Hematopoietic multipotent progenitor cell treated with erythropoietin and hydrocortisone succinate and interleukin-3 and kit ligand, for 6 days (in vitro differentiated cells): ENCODE measurements at places on chromosomes 7 and 10.

DNA sequence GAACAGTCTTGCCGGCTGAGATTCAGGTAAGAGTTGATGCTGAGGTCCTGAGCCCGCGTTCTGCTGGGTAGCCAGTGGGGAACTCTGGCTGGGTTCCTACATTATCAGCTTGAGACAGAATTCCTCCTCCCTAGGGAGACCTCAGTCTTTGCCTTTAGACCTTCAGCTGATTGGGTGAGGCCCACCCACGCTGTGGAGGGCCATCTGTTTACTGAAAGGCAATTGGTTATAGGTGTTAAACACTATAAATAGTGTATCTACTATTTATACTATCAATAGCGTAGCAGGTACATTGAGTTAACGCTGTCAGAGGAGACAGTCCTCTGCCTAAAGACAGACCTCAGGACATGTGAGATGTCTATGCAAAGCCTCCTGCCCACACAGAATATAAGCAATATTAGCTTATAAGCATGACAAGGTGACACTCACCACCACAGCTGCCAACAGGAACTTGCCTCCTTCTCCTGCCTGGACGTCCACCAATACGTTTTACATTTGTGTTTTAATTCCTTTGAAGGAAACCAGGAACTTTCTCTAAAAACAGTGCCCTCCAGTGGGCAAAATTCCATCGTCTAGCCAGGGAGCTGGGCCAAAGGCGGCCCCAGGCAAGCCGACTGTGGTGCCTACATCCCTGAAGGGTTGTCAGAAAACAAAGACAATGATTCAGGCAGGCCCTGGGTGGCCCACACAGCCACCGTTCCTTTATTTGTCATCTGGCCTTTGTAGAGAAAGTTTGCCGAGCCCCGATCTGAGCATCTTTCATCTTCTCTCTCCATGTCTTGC lies 58.8 kb downstream of the INSIG1 start:
- peak; percentile 53 for DNase-seq

- no peak for DNase-seq
These were observed 283.0 kb downstream of the TCF7L2 start for GRCh38 chr10:113232928-113233511.

GRCh38 chr7:147771344-147771743 lies 819.2 kb upstream of the C7orf33 start:
- no peak for DNase-seq

DNA sequence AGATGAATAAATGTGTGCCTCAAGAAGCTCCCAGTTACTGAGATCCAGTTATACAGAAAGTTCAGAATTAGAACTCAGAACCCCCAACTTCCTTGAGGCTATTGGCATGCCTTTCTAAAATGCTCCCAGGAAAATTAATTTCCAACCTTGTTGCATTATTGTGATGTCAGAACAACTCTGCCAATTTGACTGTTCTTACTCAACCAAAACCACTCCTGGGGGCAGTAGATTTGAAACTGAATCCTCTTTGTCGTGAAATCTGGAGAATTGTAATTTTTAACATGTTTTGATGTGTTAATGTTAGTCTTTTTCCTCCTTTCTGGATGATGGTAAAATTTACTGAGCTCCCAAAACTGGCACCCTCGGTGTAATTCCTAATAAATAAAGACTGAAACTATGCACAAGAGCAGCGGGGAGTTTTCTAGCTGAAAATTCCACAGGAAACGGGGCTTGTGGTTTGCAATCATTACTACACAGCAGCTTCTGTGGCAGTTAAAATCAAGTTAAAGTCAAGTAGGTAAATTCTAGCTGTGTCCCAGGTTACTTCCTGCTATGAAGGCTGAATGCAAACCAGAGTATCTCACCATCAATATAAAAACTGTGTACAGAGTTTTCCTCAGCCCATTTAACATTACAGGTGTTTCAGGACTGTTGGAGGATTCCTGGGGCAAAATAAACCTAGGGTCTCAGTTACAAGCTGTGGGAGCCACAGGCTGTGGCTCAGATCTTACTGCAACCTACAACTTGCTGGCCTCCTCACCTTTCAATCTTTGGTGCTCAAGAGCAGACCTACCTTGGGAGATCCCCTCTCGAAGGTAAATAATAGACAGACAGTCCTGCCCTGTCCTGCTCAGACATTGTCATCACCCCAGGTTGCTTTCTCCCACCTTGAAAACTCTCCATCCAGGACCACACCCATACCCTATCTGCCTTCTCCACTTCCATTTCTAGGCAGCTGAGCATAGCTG lies 156.3 kb upstream of the KMT2E start:
- DNase-seq: peak; percentile 21

- peak; percentile 66 for DNase-seq
These were observed 11.6 kb upstream of the ADD3 start for GRCh38 chr10:109996225-109996624.

- no peak for DNase-seq
These were observed 376.2 kb upstream of the TPK1 start for GRCh38 chr7:145212050-145212449.

DNA sequence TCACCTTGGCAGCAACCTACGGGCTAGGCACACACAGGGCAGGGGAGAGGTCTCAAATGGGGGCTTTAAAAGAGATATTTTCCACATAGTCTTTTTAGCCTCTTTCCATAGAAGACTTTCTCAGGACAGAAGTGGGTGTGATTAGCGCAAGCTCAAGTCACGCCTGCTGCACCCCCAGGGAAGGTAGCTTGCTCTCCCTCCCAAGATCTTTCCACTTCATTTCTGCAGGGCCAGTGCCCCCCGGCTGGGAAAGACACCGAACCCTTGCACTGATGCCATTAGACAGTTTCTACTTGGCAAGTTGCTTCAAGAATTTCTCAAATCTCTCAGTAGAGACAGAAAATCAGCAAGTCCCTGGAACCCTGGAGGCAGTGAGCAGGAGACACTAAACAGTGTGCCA lies 19.4 kb downstream of the CHST15 start:
- DNase-seq: no peak

DNA sequence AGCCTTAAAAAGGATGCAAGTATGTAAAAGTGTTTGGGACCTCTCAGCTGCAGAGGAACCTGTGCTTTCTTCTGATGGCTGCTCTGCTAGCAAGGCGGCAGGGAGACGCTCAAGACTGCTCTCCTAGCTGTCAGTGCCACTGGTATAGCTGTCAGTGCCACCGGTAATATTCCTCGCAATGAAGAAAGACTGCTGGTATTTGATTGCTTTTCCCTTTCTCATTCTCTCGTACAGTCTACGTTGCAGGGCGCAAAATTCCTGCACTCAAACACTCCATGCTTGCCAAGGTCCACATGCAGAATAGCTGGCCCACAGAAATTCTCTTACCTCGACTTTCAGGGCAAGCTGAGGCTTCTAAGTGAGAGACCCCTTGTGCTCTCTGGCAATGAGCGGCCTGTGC lies 432.6 kb upstream of the KLF6 start:
- DNase-seq: no peak

- peak; percentile 65 for DNase-seq
These were observed 32.7 kb upstream of the NPVF start for GRCh38 chr7:25260862-25261494.

DNA sequence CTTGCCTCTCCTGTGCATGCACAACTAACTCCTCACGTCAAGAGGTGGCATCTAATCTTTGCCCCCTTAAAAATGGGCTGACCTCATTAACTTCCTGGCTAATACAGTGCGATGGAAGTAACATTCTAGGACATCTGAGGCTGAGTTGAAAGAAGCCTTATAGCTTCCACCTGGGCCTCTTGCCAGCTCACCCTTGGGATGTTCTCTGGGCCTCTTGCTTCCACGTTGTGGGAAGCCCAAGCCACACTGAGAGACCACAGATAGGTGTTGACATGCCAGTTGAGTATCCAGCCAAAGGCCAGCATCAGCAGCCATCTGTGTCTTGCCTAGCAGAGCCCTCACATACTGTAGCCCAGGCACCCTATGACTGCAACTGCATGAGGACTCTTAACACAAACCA lies 60.8 kb upstream of the GDF10 start:
- DNase-seq: no peak

DNA sequence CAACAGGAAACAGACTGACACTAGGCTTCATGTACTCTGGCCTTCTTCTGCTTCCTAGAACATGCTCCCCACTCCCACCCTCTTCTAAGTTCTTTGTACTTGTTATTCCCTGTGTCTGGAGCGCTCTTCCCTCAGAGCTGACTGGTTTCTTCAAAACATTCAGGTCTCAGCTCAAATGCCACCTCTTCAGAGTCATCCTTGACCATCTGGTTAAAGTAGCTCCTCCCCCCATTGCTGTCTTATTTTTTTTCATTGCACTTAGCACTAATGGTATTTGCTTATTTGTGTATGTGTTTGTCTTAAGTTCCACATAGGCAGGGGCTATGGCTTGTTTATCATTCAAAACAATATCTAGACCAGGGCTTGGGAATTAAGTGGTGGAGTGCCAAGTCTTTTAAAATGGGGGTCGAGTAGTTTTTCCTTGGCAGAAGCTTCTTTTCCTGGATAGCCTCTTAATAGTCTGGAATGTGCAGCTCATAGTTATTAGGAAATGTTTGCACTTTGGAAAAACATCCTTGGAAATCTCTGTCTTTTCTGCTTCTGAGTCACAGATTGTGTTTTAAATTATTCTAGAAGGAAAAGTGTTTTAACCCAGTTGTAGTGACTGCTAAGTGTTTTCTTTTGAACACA lies 60.0 kb downstream of the RALA start:
- no peak for DNase-seq

DNA sequence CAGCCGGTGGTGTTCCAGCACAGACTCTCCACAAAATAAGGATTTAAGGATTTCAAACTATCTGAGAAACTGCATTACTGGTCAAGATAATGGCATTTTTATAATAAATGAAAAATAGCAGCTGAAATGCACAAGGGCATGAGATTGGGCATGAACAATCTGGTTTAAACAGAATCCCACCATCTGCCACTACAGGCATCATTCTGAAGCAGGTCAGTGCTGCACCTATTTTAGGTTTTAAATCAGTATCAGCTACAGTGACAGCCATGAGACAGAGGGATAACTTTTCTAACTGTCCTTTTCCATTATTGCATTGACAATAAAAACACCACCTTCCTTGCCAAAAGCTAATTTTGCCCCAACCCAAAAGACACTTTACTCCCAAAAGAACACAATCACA lies 186.8 kb downstream of the ETV1 start:
- no peak for DNase-seq

DNA sequence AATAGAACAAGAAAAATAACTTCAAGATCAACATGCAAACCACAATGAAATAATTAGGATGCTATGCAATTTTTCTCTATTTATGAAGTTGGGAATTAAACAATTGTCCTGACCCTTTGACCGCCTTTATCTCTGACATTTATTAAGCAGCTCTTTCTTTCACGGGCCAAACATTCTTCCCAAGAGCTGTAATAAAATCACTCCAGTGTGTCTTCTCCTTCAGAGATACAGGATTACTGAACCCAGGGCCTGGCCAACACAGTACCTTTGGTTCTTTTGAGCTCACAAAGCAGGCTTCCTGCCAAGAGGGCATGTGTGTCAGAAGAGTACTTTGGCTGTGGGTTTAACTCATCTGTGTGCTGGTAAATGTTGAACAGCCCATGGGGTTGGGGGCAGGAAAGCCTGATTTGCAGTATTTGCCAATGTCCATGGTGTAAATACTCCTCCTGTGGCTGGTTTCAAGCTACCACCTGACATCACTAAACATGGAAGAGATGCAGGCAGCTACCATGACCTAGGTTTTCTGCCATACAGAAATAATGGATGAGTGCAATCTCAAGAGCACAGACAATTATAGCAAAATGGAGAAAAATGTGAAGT lies 121.7 kb downstream of the FANK1 start:
- no peak for DNase-seq

- peak; percentile 69 for DNase-seq
These were observed 3.5 kb downstream of the NRF1 start for GRCh38 chr7:129615018-129615417.

DNA sequence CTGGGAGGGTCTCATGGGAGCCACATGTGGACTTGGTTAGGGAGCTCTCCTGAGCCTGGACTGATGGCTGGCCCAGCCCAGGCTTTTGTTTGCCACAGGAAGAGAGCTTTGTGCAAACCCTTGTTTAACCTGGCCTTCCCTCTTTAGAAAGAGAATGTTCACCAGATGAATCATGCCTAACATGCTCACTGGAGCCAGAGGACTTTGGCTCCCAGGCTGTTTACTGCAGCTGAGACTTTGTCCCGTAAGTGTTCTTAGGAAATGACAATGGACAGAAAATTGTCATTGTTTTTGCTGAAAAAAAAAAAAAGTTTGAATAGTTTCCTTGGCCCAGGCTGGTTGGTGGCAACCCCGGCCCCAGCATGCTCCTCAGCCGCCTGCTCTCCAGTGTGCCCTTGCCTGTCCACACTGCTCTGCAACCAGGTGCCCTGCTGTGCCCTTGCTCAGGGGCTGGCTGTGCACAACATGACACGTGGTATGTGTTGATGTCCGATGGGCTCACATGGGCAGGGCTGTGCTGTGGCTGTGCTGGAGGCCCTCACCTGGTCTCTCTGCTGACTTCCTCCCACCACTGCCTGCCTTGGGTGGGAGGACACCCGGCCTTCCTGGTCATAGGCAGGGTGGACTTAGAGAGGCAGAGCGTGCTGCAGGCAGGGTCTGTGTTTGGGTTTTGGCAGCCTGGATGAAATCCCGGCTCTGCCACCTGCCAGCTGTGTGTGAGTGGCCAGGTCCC lies 215.3 kb upstream of the ZNF32 start:
- no peak for DNase-seq

GRCh38 chr10:71228875-71229675 lies 16.7 kb downstream of the UNC5B start:
- DNase-seq: no peak

DNA sequence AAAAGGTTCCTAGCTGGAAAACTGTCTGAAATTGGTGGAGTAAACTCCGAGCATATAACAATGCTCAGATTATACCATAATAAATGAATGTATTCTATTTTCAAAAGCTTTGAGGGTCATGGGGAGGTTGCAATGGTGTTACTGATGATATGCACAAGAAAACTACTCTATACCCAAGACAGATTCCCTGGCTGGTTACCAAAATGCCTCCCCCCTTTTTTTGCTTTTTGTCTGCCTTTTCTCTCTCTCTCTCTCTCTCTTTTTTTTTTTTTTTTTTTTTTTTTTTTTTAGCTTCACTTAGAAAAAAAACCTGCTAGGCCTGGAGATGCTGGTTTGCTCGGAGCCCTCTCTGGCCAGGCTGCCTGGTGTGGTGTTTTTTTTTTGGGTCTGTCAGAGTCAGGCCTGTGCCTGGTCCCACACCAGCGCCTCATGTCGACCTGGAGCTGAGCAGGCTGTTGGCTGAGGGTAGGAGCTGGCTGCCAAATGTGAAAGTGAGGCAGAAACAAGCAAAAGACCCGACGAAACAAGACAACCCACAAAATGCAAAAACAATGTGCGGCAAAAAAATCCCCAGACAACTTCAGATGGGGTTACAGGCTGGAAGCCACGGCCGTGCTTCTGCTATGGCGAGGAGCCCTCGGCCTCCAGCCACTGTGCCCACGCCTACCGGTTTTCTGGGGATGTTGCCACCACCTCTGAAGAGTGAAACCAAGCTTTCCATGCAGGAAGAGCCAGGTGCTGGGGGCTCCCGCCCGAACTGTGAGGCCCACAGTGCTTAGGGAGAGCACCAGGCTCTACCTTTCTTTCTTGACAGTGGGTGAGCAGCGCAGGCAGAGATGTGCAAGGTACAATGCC lies 59.9 kb upstream of the EFCAB10 start:
- no peak for DNase-seq

- DNase-seq: no peak
These were observed 151.5 kb upstream of the PDE1C start for GRCh38 chr7:32221736-32222135.

GRCh38 chr7:101575721-101576120 lies 53.4 kb downstream of the MYL10 start:
- no peak for DNase-seq

GRCh38 chr10:114392112-114392835 lies 12.0 kb downstream of the AFAP1L2 start:
- no peak for DNase-seq

- DNase-seq: no peak
These were observed 548.9 kb upstream of the AUTS2 start for GRCh38 chr7:69049326-69049725.

- no peak for DNase-seq
These were observed 152.5 kb downstream of the PRKAG2 start for GRCh38 chr7:151724250-151724915.
